ENCODE measurements at places on chromosomes 11 and 22.

- DNase-seq: no peak
These were observed 16.5 kb downstream of the GNAZ start for GRCh38 chr22:23086787-23087186.

GRCh38 chr11:32411942-32412615 is 23.3 kb downstream of the WT1 start:
- DNase-seq: no peak

GRCh38 chr22:38531251-38531938 is 25.3 kb upstream of the DDX17 start:
- no peak for DNase-seq

DNA sequence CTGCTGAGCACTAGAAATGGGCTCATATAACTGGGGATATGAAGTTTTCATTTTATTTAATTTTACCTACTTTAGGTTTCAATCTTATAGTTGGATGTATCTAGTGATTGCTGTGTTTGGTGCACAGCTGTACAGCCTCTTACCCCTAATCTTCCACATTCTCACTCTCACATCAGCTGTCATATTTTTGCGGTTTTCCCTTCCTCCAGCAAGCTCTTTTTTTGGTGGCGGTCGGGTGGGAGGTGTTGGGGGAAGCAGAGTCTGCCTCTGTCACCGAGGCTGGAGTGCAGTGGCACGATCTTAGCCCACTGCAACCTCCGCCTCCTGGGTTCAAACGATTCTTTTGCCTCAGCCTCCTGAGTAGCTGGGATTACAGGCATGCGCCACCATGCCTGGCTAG is 445.1 kb upstream of the ISX start:
- no peak for DNase-seq

DNA sequence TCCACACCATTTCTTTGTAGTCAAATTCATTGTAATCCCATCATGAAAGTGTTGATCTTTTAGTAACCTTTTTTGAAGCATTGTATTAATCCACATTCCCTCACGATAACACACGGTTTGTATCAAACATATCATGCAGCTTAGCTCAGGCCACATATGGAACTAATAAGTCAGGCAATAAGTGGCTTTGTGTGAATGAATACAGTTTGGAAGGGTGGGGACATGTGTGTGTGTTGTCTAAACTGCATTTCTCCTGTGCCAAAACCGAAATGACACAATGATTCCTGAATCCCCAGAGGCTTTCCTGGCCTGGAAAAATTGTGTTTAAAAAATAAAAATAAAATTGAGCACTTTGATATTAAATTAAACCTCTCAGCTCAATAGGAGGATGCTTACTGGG is 98.3 kb downstream of the WNT11 start:
- no peak for DNase-seq

Measured in A549 (cell line).